ENCODE measurements at places on chromosomes 2 and 18. TPM values are rescaled to one million over a fixed set of nuclear protein-coding genes. Genes with fewer than 3 reads are reported as not detected.

DNAH7 gene
- total RNA-seq = not detected

UCN gene
- total RNA-seq = 2.2 TPM

TCF23 gene
- total RNA-seq = not detected

APLF gene
- total RNA-seq = 2.8 TPM

CDK5R2 gene
- not detected for total RNA-seq

ANKRD36B gene
- total RNA-seq = 42.3 TPM

ZNF804A gene
- not detected for total RNA-seq

SCYGR4 gene
- not detected for total RNA-seq

LONRF2 gene
- 0.08 TPM for total RNA-seq

CDCA7 gene
- total RNA-seq = 66.6 TPM

SLC19A3 gene
- not detected for total RNA-seq

DPP10 gene
- not detected for total RNA-seq

Data from activated CD4-positive, alpha-beta memory T cell treated with anti-CD3 and anti-CD28 coated beads, Interleukin-2, amount 10 ng/mL, durations not matched to agents 7 days and 5 days (primary cell).